ENCODE measurements at places on chromosomes 12 and 14.

- DNase-seq, result no peak
Observed at GRCh38 chr14:71952381-71953363, 20.4 kb downstream of the RGS6 start.

DNA sequence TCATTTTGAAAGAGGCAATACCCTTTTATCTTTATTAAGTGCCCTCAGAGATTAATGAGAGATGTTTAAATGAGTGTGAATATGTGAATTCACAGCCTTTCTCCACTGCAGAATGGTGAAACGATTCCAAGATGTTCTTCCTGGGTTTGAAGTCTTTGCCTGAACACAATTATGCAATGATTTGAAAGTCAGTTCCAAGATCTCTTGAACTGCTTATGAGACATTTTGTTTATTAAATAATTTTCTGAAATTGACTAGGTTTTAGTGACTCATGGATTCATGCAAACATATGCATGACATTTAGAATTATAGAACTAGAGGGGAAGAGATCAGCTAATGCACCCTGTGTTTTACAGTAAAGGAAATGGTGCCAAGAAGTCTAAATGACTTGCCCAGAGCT is 118.1 kb upstream of the SLC38A2 start:
- DNase-seq, result peak; percentile 69

DNA sequence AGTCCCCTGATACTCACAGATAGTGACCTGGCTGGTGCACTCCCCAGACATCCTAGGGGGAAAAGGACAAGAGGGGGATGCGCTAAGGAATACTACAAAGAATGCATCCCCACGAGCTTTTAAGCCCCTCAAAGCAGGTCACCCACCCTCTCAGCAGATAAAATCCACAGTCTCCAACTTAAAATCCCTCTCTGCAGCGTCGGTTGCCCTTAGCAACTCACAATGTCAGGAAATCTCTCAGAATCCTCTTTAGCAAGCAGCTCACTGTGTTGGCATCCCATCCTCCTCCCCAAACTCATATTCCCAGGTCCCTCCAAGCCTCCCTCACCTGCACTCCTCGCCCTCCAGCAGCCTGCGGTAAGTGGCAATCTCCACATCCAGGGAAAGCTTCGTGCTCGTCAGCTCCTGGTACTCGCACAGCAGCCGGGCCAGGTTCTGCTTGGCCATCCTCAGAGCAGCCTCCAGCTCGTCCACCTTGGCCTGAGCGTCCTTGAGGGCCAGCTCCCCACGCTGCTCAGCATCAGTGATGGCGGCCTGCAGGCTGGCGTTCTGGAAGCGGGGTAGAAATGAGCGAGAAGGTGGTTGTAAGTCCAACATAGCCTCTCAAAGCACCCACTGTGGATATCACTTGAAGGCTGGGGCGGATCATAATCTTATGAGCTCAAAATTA is 5.5 kb upstream of the KRT79 start:
- no peak for DNase-seq

GRCh38 chr14:56844406-56845002 is 34.2 kb upstream of the OTX2 start:
- no peak for DNase-seq

DNA sequence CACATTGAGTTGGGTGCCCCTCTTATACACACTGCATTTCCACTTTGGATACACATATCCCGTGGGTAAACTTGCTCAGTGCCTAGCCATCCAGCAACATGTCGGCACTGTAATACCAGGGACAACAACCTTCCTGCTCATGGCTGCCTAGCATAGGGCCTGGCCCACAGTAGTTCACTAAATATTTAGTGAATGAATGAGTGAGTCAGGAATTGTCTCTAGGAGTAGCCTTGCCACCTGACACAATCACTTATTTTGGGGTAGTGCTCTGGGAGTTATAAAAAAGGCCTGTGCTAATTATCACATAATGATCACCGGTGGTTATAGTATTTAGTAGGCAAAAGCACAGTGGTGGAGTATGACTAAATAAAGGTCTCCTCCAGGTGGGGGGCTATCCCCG is 8.5 kb upstream of the NUMB start:
- no peak for DNase-seq

DNA sequence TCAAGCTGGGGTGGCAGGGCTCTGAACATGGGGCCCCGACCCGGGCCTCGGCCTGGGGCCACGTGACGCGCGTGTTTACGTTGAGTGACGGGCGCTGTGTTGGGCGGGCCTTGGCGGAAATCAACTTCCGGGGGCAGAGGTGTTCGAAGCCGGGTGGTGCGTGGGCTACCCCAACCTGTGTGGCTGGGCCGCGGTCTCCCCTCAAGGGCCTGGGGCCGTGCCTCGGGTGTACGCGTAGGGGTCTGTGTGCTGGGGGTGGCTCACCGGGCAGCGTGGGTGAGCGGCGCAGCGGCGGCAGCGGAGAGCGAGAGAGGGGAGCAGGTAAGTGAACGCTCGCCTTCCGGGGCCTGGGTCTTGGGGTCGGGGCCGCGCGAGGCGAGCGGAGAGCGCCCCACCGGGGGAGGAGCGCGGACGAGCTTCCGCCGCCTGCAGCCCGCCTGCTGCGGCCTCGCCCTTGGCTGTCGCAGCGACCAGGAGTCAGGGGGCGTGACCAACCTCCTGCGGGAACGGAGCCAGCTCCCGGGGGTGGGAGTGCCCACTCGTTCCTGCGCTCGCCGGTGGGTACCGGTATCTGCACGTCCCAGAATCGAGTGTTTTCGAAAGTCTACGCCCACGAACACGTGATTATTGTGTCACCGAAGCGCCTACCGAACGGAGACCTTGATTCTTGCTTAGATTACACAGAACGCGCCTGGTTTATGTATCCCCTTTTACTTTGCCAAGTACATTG is at the start of gene CCDC91:
TSS of gene CCDC91 (plus strand) at position 136 of the 730 bp plus-strand sequence. CDS start 66,760 bp downstream, outside the sequence.
- DNase-seq, result peak; percentile 97

GRCh38 chr14:104462651-104463630 is 116.6 kb upstream of the C14orf180 start:
- no peak for DNase-seq

- no peak for DNase-seq
Observed at GRCh38 chr12:13961971-13962370, 19.4 kb downstream of the GRIN2B start.

DNA sequence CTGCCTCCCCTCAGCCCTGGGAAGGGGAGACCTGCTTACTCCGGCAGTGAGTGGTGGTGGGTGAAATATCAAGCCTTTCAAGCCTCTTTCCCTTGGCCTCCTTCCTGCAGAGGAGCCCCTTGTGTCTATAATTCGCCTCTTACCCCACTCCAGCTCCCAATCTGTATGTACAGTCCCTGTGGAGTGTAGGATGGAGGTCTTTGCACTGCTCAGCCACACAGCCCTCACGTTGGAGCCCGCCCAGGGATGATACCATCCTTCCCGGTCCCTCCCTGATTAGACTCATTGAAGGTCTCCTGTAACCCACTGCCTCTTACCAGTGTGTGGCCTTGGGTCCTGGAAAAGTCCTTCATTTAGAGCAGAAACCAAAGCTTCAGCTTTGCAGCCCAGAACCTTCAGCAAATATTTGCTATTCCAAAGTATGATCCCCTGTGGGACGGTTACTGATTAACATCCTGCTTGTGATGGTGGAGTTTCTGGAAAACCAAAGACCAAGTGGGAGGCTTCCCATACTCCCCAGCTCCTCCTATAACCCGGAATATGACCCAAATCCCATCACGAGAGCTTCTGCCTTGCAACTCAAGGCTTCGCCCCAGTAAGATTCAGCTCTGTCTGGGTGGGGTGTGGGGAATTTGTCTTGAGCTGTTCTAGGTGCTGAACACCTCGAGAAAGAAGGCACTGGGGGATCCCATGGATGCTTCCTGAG is at the start of gene SERPINA10:
TSS of gene SERPINA10 (minus strand) at position 397 of the 706 bp plus-strand sequence. CDS start 2,675 bp downstream, outside the sequence.
- no peak for DNase-seq

DNA sequence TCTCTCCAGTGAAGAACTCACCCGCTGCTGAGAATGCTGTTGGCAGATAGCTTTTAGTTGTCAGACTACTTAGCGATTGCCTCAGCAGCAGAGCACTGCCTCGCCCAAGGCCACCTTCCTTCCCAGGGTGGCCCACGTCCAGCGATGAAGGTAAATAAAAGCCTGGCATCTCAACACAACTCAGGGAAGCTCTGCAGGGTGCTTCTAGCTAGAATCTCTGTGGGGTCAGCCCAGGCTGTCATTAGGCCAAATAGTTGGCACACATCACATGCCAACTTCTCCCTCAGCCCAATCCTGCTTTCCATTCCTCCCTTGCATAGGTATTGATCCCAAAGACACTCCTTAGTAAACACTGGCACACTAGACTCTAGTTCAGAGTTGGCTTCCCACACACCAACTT is 368.1 kb upstream of the TMTC1 start:
- no peak for DNase-seq

DNA sequence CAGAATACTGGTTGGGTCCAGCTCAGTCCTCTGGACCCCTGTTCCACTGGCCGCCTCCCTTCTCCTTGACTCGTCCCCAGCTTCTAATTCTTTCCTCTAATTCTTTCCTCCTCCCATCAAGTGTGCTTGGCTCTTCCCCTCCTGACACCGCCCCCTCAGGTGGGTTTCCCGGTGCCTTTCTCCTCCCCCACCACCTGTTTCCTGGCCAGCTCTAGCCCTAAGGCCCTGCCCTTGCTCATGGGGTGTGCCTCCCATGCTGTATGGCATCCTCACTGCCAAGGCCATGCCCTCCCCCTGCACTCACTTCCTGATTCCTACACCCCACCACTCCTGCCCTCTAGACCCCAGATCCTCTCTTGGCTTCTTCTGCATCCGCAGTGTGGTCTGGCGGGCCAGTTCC is 12.1 kb upstream of the EML1 start:
- no peak for DNase-seq

- DNase-seq, result no peak
Observed at GRCh38 chr12:77486872-77487271, 343.8 kb upstream of the NAV3 start.

DNA sequence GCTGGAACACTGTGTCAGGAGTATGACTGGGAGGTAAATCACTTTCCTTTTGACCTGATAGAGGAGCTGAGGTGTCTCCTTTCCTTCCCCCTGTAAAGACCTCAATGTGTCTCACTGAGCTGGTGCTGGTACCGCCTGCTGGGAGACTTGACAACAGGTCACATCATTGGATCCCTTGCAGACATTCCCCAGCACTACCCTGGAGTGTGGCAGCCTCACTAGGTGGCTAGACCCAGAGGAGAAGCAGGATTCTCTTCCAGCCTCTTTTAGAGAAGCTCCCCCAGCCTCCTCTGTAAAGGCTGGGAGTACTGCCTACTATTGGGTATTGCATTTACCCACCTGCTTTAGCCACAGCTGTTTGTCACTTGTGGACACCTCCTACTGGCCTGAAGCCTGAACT is 223.9 kb downstream of the ADGRD1 start:
- no peak for DNase-seq

GRCh38 chr12:49098035-49098451 is 3.4 kb upstream of the DHH start:
- no peak for DNase-seq

DNA sequence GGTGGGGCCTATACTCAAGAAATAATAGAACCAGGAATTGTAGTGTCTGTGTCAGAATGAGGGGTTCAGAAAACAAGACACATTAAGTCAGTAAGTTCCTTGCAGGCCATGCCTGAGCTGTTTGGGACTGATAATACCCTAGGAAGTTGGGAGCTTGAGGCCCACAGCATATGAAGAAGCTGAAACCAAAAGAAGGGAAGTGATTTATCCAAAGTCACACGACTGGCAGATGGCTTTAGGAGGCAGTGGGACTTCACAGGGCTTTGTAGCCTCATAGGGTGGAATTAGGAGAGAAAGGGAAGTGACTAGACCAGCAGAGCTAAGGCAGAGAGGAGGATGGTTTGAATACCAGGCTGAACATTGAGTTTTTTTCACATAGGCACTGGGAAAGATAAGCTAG is 56.6 kb upstream of the SRSF5 start:
- DNase-seq, result no peak

DNA sequence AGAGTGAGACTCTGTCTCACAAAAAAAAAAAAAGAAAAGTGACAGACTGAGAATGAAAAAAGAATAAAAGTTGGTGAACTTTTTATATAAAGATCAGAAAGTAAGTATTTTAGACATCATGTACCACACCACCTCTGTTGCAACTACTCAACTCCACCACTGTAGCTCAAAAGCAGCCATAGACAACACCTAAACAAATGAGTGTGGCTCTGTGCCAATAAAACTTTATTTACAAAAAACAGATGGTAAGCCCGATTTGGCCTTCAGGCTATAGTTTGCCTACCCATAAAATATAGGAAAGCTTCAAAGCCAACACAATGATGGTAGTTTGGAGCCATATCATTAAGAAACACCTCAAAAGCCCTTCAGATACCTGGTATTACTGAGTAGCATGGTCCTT is 154.5 kb upstream of the FOXN3 start:
- DNase-seq, result no peak

- no peak for DNase-seq
Observed at GRCh38 chr12:1890119-1890703, 28.2 kb downstream of the CACNA2D4 start.

- peak; percentile 8 for DNase-seq
Observed at GRCh38 chr14:54133896-54134295, 177.3 kb upstream of the BMP4 start.

- no peak for DNase-seq
Observed at GRCh38 chr12:6080149-6081045, 44.1 kb downstream of the VWF start.

- no peak for DNase-seq
Observed at GRCh38 chr12:123713823-123714585, 1.9 kb downstream of the ATP6V0A2 start.

GRCh38 chr14:75318353-75318752 is 39.7 kb downstream of the FOS start:
- DNase-seq, result no peak

DNA sequence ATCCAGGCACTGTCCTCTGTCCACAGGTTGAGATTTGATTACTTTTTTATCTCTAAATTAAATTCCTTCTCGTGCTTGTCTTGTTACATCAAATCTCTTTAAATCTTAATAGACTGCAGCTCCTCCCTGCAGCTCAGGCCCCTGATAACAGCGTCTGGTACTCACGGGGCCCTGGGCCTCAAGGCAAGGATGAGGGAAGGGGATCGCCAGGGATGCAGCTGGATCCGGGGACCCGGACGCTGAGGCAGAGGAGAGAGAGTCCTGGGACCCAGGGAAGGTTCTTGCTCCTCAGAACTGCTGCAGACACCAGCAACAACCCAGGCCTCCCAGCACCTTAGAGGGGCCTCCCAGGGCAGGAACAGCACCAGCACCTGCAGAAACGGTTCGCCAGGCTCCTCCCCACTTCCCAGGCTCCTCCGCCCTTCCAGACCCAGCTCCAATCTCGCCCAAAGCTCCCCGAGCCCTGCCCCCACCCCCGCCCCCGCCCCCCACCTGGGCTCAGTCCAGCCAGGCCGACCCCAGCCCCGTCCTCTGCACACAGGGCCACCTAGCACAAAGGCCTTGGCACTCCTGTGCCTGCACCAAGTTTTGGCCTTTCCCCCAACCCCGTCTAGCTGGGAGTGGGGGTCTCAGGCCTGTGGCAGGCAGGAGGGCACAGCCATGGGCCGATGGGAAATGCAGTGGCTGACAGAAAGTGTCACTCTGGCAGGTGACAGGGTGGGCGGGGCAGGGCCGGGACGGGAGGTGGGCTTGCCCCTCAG is 60.3 kb upstream of the GALNT9 start:
- DNase-seq, result no peak

GRCh38 chr12:47577206-47577989 is 128.4 kb downstream of the RPAP3 start:
- no peak for DNase-seq
